ENCODE measurements at places on chromosomes 4 and X. TPM values are rescaled to one million over a fixed set of nuclear protein-coding genes. Genes with fewer than 3 reads are reported as not detected.
A peak's percentile ranks its signal among the peaks of the same experiment; 100 is the strongest.

BTC gene
- total RNA-seq, result 0.46 TPM

SMIM31 gene
- total RNA-seq, result not detected

KDR gene
- total RNA-seq, result not detected

MAGIX gene
- 1.6 TPM for total RNA-seq

DNA sequence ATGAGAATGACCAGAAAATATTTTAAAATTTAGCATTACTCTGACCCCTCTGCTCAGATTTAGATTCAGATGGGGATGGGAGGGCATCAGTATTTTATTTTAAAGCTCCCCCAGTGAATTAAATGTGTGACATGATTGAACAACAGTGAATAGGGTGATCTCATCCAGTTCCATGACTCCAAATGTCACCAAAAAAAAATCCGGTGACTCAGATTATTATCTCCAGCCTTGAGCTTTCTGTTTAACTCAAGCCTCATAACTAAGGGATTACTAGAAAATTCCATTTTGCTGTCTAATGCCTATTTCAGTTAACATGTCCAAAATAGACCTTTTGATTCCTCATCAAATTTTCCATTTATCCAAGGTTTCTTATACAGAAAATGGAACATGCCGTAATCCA, 121.8 kb upstream of the TMEM47 start:
- DNase-seq, result peak; percentile 57

DNA sequence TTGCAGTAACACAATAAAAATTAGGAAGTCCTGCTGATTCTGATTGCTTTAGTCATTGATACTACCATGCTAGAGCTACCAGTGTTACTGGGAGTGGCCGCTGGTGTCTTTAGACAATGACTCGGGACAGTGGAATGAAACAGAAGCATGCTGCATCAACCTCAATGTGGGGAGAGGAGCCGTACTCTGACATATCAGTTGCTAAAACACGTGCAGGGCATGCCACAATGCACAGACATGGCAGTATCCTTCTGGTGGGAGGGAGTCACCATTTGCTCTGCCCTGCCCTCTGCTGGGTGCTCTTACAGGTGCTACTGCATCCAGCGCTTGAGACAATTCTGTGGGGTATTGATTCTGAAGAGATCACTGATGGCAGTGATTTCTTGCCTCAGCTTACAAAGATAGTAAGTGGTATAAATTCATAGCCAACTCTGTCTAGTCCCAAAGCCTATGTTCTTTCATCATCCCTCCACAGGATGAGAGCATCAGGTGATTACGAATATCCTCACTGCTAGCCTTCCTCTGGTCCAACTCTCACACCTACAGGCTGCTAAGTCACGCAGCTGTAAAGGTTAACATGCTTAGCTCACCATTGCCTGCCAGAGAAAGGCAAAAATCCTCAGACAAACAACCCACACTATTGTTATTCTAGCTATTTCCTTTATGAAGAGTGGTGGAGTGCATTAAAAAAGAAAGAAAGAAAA, 43.7 kb downstream of the NSG1 start:
- peak; percentile 66 for DNase-seq

DNA sequence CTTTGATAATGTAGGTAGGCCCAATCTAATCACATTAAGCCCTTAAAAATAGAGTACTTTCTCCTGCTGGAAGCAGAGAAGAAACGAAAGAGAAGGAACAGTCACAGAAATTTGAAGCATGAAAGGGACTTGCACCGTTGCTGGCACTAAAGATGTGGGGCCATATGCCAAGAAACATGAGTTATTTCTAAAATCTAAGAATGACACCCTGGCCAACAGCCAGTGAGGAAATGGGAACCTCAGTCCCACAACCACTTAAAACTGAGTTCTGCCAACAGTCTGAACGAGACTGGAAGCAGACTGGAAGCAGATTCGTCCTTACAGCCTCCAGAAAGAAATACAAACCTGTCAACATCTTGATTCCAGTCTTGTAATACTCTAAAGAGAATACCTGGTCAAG, 70.1 kb downstream of the CENPC start:
- no peak for DNase-seq

GRCh38 chrX:24479924-24480323, 14.8 kb downstream of the PDK3 start:
- DNase-seq, result no peak

DNA sequence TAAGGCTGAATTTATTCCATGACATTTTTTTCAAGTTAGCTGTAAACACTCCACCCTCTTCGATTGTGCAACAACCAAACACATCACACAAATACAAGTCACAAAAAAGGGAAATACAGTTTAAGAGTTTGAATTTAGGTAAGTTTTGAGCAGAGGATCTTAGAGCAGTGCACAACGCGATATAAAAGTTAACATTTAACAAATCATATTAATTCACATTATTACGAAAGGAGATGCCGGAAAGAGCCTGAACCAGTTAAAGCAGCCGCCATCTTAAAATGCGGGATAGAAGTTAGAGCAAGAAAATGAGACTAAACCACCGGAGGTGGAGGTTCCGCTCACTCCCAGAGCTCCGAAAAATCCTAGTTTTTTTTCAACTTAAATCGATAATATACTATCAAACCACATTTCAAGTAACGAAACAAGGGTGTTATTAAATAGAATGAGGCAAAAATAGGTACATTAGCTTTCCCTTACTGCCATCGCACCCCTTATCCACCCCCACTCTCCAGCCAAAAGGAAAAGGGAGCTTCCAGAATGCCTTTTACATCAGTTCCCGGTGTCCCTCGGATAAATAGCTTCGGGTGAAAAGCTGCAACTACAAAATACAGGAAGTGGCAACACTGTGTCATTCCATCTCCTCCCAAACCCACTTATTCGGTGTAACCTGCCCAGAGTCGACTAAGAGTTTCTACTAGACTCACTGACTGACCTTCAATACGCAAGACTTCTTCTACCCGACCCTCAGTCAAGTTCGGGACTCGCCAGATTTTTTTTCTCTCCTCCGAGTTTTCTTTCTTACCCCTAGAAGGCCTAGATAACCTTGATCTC, 1.9 kb downstream of the UBE2D3 start:
- peak; percentile 77 for DNase-seq

GRCh38 chr4:14916554-14917297, 85.6 kb upstream of the CPEB2 start:
- peak; percentile 75 for DNase-seq

DNA sequence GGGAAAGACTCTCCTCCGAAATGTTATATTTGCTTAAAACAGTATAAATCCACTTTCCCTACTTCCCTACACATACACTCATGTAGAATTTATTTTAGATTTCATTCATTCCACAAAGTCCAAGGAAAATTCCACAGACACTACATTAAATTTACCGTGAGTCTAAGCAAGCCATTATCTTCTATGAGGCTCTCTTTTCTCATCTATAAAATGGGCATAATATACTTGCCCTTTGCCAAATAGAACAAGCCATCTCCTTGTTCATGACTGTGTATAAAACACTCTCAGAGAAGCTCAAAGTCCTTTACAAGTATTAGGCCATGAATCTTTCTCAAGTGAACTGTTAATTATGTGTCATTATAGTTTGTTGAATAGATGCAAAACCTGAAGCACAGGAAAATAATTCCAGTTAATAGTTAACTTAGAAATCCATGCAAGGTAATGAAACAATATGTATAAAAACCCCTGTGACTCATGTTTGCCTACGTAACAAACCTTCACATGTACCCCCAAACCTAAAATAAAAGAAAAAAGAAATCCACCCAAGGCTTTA, 10.7 kb downstream of the TEC start:
- no peak for DNase-seq

DNA sequence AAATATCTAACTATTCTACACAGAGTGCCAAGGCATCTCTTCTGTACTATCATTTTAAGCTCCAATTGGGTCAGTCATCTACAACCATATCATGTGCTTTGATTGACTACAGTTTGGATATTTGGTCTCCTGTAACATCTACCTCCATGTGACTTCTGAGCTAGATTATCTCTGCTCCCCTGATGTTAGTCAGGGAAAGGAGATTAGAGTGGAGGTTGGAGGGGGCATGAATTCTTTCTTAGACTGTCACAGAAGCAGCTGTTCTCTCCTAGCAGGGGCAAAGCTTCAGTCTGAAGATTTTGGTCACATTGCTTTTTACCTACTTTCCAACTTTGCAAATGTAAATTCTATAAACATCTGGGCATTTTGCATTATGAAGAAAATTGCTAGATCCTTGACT, 62.6 kb upstream of the C4orf54 start:
- no peak for DNase-seq

GRCh38 chrX:50452782-50453181, 17.8 kb downstream of the DGKK start:
- DNase-seq, result no peak

- no peak for DNase-seq
These were observed 216.6 kb downstream of the PDGFC start for GRCh38 chr4:156754832-156755570.

GRCh38 chr4:139223682-139224317, 46.8 kb upstream of the ELF2 start:
- DNase-seq, result peak; percentile 88

- no peak for DNase-seq
These were observed 669.0 kb downstream of the ZNF674 start for GRCh38 chrX:45876206-45876605.

DNA sequence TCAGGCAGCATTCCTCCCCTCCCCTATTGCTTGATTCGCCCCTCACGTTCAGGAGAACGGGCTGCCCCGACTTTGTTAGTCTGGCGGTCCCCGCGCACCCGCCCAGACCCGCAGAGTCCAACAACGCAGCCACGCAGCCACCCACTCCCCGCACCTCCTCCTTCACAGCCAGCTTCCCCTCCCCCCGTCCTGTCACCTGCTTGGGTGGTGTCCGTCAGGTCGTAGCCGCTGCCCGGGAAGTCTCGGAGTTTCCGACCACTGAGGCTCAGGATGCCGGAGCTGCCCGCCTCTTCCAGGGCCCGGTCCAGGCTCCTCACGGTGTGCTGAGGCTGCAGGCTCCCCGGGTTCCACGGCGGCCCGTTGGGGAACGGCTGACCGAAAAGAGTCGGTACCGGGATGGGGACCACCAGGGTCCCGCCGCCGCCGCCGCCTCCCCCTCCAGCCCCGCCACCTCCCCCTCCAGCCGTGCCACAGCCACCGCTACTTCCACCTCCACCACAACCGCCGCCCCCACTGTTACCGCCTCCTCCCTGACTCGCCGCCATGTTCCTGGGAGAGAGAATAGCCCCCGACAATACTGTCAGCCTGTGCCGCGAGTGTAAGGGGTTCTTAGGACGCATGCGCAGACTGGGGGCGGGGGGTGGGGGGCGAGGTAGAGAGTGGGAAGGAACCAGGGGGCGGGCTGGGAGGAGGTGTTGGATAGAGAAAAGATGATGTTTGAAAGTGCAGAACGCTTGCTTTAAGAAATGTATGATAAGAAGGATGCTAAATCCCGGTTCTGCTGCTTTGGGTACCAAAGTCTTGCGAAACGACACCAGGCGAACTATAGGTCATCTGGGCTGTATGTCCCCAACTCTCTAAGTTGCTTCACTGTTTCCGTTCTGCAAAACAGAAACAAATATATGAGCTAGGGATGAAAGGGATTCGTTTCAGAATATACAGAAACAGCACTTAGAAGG, at the start of gene LRCH2:
Gene LRCH2 (minus strand): TSS at position 600 of the 959 bp plus-strand sequence. CDS start 55 bp downstream, at position 545.
- DNase-seq, result no peak

- no peak for DNase-seq
These were observed 25.0 kb upstream of the NSG1 start for GRCh38 chr4:4361883-4362282.

DNA sequence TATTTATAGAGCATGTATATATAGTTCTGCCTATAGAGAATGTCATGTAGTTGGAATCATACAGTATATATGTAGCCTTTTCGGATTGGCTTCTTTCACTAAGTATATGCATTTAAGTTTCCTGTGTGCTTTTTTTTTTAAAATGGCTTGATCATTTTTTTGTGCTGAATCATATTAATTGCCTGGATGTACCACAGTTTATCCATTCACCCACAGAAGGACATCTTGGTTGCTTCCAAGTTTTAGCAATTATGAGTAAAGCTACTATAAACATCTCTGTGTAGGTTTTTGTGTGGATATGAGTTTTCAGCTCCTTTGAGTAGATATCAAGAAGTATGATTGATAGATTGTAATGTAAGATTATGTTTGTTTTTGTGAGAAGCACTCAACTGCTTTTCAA, 23.8 kb downstream of the PTTG2 start:
- DNase-seq, result no peak

DNA sequence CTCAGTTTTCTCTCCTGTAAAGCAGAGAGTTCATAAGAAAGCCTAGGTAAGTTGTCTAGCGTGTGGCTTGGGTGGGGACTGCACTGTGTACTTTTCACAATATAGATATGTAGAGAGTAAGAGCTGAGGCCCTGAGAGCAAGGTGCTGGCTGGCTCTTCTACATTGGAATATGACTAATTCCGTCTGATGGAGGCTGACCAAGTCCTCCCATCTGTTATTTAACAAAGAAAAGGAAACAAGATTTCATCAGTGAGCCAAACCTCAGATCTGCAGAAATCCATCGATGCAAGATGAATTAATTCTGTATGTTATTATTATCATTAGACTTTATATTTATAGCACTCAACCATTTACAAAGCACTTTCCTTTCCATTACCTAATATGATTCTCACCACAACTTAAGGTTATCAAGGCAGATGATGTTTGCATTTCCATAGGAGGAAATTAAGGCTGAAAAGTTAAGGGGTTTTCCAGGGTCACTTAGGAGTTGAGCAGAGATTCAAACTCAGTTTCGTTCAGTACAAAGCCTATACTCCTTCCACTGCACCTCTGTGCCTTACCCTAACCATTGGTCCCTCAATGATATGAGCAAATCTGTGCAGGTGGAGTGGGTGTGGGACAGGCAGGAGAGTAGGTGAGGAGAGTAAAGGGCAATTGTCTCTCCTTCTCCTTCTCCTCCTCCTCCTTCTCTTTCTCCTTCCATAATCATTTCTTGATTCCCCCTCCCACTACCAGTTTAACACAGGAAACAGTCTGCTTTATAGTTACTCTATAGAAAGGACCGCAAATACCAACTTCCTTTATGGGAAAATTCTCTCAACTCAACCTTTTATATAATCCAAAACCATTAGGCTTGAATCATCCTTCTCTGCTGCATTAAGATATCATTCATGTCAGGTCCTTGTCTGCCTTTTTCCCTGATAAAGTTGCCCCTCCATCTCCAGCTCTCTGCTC, 27.6 kb upstream of the SRD5A3 start:
- DNase-seq, result no peak

- peak; percentile 64 for DNase-seq
These were observed at the start of gene NFKB1 for GRCh38 chr4:102500696-102501446. TSS of gene NFKB1 (plus strand) at chr4:102501359. CDS start at chr4:102525519, 24,160 bp downstream.

- no peak for DNase-seq
These were observed 13.8 kb upstream of the CFAP299 start for GRCh38 chr4:80321776-80322175.

Data from foreskin keratinocyte (primary cell).